ENCODE measurements at places on chromosomes 5 and 9. TPM values are rescaled to one million over a fixed set of nuclear protein-coding genes. Genes with fewer than 3 reads are reported as not detected.

Gene BHMT2
- not detected for total RNA-seq

DNA sequence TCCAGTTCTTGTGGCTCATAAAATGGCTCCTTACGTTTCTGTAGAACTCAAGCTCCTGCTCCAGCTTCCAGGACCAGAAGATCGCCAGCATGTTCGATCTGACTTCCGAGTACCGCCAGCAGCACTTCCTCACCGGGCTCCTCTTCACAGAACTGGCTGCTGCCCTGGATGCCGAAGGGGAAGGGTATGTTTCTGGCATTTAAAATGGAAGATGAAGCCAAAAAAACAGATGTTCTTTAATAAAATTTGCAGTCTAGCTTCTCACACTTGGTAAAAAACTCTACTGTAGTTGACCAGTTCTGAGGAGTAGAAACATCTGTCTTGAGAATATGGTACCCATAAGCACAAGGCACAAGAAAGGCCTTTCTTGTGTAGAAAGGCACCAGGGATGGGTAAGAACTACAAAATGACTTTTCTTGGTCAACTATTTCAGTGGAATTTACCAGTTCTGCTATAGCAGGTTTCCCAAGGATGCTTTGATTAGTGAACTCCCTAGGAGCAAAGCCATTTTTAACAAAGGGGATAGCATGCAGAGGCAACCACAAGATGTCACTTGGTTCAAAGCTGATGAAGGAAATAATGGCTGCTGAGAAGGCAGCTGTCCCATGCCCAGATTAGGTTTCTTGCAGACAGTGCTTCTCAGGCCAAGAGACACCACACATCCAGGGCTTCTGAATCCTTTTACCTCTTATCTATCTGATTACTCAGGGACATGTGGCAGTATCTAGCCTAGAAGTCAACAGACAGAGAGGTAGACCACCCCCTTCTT is 192.4 kb downstream of the DOCK8 start:
- no peak for DNase-seq

GRCh38 chr9:12698266-12698665 is 5.1 kb downstream of the TYRP1 start:
- no peak for DNase-seq

DNA sequence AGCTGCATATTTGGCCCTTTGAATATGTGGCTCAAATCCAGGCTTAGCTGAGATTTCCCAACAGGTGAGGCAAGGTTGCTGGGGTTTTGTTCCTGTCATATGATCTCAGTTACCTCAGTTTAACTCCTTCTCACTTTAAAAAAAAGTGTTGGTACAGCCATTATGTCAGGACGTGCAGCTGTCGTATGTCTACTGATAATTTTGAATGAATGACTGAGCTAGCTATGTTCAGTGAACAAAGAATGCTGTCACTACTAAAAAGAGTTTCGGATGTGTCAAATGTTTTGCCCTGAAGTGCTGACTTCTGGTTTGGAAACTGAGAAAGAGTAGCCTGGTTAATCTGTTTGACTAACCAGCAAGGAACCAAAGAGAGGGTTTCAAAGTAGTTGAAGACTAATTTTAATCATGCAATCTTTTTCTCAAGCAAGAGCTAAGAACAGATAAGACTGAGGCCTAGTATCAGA is 106.3 kb upstream of the NR3C1 start:
- DNase-seq: no peak

Gene ANKHD1
- total RNA-seq: 29.0 TPM

DNA sequence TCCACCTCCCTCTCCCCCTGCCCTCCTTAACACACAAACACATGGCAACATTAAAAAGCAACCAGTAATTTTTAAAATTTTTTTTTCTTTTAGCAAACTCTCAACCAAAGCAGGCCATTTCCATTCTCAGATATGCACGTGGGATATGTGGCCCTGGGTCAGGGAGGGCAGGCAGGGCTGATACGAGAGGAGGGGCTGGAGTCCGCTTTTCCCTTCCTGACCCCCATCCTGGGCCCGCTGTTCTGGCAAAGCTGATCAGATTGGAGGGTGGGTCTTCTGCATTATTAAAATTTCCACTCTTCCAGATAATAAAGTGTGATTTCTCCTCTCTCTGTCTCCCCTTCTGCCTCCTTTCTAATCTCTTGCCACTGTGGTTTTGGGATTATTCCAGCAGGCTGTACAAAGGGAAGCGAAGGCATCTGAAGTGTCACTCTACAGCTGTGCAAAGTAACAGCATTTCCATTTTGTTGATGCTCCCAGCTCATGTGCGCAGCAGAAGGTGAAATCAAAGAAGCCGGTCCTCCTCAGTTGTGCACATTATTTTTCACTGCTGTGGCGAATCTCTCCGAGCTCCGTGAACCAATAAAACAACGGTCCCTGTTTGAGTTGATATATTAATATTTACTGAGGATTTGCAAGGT is 12.0 kb downstream of the IRX1 start:
- DNase-seq: no peak

Gene ADGRD2
- not detected for total RNA-seq

Gene PCDHB2
- 0.37 TPM for total RNA-seq

DNA sequence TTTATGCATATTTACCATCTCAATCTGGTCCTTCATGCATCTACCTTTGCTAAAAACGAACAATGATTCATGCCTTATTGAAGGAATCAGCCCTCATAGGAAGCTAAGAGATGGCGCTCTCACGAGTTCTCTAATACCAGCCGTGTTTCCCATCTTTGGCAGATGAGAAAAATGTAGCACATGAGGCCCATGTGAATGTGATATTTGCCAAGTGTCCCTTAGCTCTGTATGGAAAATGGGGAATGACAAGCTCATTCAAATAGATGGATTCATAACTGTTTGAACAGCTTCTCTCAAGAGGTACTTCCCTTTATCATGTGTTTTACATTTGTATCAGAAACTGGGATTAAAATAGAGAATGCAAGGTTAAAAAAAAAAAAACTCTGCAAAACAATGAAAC is 66.1 kb downstream of the TTC39B start:
- DNase-seq: no peak

Gene NR2F1-AS1
- total RNA-seq: 2.2 TPM

- no peak for DNase-seq
Measured at GRCh38 chr5:149993471-149993870, 7.0 kb downstream of the TIGD6 start.

Gene PPWD1
- 18.7 TPM for total RNA-seq

All from HT1080 (cell line).